ENCODE measurements at places on chromosomes 16 and 17.

- DNase-seq: no peak
These were observed 753 bp downstream of the SLC16A11 start for GRCh38 chr17:7043182-7043496.

- no peak for DNase-seq
These were observed 230.4 kb upstream of the GSE1 start for GRCh38 chr16:85382717-85383118.

GRCh38 chr16:10525214-10525825, 55.1 kb downstream of the EMP2 start:
- no peak for DNase-seq

DNA sequence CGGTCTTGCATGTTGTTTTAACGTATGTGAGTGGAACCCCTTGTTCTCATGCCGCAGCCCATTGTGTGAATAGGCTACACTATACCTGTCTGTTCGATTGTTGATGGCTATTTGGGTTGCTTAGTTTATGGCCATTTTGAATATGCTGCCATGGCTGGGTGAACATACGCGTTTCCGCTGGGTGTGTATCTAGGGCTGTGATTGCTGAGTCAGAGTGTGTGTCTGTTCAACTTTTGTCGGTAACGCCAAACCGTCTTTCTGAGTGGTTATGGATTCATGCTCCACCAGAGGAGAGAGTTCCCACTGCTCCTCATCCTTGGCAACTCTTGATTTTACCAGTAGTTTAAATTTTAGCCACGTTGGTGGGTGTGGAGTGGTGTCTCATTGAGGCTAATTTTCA, 77.0 kb downstream of the METRNL start:
- no peak for DNase-seq

DNA sequence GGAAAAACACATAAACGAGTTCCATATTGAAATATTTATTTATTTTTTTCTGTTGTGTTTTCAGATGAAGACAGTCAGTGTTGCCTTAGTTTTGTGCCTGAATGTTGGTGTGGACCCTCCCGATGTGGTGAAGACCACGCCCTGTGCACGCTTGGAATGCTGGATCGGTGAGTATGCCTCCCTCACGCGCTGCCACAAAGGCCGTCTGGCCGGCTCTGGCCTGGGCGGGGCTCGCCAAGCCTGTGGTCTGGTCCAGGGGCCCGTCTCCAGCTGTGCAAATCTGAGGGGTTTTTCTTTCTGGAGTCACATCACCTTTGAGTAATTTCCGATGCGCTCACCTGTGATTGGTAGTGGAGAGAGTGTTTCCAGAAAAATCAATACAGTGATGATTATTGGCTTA, 81.0 kb downstream of the RPTOR start:
- DNase-seq: no peak

- no peak for DNase-seq
These were observed 79.1 kb downstream of the NDEL1 start for GRCh38 chr17:8514801-8515200.

- peak; percentile 19 for DNase-seq
These were observed 3.4 kb downstream of the STH start for GRCh38 chr17:46002311-46002972.

DNA sequence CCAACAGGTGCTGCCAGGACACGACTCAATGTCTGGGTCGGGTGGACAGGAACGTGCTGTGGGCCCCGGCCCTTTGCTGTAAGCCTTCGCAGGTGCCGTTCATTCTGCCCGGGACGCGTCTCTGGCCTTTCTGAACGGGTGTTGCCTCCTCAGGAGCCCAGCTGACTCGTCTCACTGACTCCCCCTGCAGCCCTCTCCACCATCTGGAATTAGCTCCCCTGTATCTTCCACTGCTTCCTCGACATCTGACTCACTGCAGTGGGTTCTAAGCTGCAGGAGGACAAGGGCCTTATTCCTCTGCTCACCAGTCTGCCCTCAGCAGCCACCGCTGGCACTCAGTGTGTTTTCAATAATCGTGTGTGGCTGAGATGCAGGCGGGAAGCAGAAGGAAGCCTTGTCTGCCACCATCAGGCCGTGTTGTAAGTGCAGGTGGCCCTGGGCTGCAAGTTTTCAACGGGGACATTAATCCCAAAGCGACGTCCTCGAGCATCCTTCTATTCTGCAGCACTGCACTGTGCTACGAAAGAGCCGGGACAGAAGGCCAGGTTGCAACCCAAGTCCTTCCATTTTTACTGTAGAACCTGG, 256.2 kb downstream of the FOXL1 start:
- DNase-seq: no peak

DNA sequence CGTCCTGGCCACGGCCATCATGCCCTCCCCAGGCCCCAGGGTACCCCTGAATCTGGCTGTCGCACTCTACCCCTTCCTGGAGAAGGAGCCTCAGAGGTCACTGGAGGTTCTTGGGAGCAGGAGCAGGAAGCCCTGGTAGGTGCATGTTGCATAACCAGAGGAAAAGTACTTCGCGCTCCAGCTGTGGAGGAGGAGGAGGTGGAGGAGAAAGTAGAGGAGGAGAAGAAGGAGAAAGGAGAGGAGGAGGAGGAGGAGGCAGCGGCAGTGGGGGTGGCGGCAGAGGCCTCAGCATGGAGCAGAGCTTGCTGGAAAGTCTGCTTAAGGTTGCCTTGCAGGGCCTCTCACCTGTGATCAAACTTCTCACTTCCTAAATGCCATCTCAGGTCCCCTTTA, 61.8 kb downstream of the BAIAP2 start:
- DNase-seq: no peak

GRCh38 chr17:22469941-22470340, 777.6 kb downstream of the KCNJ18 start:
- no peak for DNase-seq

- DNase-seq: no peak
These were observed 37.2 kb downstream of the C16orf82 start for GRCh38 chr16:27103954-27104353.

DNA sequence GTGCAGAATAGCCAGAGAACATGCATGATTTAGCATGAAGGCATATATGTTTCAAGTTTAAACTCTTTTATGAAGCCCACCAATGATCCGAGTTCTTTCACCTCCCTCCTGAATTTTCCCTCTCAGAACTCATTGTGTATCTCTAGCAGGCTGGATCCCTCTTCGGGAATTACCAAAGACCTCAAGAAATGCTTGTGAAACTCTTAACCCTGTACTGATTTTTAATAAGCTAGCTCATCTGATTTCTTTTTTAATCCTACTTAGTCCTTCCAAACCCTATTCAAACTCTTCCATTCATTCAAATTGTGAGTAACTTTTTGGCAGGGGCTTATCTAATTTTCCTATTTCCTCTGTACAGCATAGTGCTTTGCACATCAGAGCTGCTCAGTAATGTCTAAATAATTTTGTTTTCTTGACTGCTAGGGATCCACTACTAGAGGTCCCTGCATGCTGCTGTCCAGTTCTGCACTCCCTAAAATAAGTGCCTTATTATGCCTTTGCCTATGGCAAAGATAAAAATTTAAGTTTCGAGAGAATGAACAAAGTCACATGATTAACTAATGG, 723.8 kb downstream of the CDH11 start:
- no peak for DNase-seq

DNA sequence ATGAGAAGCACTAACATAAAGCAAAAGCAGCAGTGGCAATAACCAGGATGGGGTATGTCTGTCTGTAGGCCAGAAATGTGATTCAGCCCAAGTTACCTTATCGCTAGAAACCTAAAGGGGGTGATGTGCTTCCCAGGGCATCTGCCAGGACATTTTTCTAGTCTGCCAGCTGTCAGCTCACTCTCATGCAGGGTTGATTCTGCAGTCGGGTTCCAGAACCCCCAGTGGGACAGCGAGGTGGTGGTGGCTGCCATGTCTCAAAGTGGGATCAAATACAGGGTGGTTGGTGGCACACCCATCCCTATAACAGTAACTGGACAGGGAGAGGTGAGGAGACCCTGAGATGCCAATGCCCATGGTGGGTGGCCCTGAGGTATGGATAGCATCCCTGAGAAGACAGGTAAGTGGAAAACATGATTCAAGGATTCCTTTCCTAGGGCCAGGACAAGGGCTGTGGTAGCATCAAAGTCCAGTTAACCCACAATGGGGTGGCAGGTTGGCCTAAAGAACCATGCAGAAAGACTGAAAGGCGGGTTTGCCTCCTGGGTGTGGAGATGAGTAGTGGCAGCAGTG, 84.3 kb downstream of the TNFRSF13B start:
- no peak for DNase-seq

DNA sequence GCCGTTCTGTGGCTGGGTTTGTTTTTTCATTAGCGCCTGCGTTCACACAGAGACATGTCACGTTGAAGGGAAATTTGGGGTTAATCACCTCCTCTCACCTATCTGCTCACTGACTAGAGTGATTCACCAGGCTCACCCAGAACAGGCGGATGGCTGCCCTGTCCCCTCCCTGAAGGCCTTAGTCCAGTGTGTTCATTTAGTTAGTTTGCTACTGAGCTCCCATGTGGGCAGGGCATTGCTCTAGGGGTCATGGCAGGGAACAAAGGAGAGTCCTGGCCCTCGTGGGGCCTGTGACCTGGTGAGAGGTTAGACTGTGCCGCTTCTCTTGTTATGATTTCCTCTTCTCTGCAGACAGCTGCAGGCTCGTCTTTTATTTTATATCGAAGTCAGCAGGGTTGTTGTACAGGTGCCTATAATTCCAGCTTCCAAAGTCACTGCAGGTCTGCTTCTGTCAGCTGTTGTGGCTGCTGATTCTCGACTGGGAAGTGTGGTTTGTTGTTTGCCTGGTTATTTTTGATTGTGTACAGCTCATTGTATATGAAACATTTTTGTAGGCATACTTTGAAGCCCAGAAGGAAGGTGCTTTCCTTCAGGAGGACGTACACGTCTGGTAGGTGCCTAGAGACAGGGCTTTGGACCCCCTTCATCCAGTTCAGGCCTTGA, 73.4 kb upstream of the GSE1 start:
- no peak for DNase-seq

DNA sequence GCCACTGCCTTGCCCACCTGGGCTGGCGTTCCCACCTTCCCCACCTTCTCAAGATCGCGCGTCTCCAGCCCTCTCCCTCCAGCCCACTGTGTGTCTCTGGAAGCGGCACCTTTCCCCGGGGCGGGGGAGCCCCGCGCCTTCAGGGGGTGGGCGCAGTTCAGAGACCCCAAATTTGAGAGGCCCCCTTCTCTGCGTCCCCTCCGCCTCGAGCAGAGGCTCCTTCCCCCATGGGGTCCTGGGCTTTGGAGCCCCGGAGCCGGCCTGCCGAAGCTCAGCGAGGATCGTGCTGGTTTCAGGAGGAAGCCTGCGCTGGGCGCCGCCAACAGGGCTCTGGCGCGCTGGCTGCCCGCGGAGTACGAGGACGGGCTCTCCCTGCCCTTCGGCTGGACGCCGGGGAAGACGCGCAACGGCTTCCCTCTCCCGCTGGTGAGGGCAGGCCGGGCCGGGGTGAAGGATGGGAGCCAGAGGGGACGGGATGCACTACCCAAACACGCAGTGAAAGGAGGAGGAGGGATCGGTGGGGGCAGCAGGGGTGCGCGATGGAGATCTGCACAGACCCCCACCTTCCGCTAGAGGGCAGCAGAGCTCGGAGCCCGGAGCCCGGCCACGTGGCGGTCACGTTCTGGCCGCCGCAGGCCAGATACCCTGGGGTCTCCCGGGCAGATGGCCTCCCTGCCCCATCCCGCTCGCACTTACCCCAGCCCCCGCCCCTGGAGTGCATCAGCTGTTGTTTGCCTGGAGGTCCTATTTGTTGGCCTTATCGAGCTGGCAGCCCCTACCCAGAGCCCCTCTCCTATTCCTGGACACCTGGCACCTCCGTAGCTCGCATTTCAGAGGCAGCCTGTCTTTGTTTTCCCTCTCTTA, 11.1 kb downstream of the LPO start:
- peak; percentile 53 for DNase-seq

DNA sequence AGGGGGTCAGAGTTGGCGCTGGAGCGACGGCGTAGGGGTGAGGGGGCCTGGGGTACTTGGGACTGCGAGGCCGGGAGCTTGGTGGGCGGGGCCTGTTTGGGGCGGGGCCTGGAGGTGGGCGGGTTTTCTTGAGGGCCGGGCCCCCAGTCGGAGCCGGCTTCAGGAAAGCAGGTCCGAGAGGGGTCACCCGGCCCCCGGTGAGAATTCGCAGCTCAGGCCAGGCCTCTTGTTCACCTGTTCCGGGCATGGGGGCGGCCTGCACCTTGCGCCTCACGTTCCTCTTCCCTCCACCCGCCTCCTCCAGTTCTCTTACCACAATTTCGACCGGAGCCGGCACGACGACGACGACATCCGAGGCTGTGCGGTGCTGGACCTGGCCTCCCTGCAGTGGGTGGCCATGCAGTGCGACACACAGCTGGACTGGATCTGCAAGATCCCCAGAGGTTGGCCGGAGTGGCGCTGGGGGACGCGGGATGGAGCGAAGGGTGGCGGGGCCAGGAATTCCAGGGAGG, 52.5 kb downstream of the MRC2 start:
- no peak for DNase-seq

GRCh38 chr17:49110509-49110908, 22.1 kb upstream of the B4GALNT2 start:
- DNase-seq: no peak

DNA sequence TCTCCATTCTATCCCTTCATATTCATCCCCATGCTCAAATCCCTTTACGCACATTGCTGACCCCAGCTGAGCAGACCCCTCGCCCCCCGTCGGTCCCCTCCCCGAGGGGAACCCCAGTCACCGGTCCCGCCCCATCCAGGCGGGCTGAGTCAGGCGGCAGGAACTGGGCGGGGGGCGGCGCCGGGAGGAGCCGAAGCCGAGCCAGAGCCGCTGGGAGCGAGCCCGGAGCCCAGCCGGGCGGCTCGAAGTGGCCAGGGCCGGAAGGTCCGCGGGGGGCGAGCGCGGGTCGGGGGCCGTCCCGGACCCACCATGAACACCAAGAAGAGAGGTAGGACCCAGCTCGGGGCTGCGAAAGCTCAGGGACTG, 8.6 kb downstream of the RIPOR1 start:
- DNase-seq: no peak

DNA sequence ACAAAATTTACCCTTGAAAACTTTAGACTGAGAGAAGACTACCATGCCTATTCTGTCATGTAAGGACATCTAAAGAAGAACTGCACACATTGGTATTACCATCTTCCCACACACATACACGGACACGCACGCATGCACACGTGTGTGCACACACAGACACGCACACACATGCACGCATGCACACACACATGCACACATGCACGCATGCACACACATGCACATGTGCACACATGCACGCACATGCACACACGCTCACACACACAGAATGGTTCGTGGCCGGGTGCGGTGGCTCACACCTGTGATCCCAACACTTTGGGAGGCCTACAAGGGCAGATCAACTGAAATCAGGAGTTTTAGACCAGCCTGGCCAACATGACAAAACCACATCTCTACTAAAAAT, 296.9 kb upstream of the HSBP1 start:
- no peak for DNase-seq

DNA sequence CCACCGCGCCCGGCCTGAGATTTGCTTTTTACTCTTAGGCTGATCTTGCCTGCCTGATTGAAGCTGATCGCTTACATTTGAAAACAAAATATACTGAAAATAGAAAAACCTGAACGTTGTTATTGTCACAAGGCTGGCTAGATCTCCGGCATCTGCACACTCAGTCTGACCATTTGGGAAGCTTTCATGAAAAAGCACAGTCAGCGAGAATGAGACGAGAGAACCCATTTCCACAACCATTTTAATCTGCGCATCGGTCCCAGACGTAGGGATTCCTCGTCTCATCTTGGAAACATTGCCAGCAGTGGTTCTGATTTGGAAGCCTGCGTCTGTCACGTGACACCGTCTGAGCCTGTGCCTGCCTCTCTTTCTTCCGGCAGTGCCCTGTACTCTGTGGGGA, 20.9 kb downstream of the SPG7 start:
- no peak for DNase-seq

GRCh38 chr17:16676676-16677268, 13.3 kb upstream of the CCDC144A start:
- no peak for DNase-seq

- DNase-seq: no peak
These were observed 15.9 kb upstream of the USP10 start for GRCh38 chr16:84683691-84684591.

All from stimulated activated CD8-positive, alpha-beta memory T cell treated with anti-CD3 and anti-CD28 coated beads, Interleukin-7, amount 100 ng/mL, for 48 hours (primary cell).